ENCODE measurements at places on chromosomes 6 and 20.

DNA sequence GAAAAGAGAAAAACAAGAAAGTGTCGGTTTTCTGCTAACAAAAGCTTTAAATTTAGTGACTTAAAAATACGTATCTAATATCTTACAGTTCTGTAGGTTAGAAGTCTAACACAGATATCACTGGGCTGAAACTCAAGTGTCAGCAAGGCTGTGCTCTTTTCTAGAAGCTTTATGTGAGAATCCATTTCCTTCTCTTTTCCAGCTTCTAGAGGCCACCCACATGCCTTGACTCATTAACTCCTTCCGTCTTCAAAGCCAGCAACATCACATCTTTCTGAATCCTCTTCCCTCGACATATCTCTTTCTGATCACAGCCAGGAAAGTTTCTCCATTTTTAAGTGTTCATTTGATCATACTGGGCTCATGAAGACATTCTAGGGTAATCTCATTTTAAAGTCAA lies 262.0 kb downstream of the MAFB start:
- DNase-seq, result no peak

DNA sequence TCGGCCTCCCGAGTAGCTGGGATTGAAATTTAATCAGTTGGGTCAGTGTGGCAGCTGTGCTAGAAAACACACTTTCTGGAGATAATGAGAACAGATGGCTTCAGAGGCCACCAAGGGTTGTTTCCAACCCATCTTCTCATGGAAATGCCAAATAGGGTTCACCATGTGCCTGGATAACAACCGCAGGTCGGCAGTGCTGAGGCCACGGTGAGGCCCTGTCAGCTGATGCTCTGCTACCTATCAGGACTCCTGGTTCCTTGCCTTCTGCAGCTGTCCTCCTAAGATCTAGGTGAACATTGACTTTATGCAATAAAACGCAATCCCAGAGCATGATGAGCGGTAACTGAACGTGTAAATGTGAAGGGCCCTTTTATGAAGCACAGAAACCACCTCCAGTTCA lies 139.3 kb upstream of the SNX9 start:
- DNase-seq, result no peak

DNA sequence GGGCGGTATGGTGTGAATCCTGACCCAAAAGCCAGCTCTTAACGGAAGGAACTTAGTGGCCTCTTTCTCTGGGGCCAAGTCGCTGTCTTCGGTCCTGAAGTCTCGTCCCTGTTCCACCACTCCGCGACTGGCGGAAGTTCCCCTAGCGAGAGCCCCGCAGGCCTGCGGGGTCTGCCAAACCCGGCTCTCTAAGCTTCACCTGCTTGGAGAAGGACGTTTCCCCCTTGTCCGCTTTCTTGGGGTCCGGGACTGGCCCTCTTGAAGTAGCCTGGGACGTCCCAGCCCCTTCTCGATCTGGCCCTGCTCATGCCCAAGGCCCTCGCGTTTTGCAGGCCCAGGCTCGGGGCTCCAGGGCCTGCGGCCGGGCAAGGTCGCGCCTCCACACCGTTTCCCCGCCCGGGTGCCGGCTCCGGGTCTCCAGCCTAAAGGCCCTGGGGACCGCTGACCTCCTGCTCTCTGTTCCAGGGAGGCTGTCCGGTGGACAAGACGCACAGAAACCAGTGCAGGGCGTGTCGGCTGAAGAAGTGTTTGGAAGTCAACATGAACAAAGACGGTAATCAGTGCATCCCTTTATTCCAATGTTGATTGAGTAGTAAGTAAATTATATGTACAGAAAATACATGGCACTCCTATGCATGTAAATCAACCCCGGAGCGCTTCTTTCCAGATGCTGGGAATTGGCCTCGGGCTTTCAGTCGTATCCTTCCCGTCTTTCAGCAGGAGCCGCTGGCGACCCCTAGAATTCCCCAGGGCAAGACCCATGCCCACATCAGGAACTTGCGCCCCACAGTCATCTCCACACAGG lies 8.8 kb downstream of the NR2E1 start:
- peak; percentile 32 for DNase-seq

DNA sequence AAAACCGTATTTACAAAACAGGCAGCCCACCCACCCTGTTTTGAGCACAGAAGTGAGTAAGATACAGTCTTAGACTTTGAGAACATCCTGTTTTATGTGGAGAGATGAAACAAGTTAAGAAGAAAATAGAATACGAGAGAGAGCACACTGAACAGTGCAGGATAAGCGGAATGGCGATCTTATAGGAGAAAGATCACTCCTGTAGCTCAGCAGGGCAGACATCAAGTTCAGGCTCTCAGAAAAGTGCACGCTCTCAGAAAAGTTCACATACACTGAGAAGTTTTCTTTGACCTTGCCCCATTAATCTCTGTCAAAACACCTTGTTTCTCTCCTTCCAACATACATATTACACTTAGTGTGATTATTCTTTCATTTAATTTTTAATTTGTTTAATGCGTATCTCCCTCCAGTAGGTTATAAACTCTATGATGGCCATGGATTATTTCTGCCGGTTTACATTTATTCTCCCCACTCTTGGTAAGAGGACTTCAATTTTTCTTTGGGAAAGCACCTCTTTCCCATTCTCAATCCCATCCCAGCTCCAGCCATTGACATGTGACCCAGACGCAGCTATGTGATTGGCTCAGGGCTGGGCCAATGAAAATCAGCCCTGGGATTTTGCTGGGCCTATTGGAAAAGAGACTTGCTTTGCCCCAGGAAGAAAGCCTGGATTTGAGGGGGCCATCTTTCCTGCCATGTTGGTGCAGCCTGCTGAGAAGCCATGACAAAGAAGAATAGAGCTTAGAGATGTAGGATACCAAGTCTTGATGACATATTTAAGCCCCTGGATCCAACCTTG lies 16.2 kb downstream of the KCNB1 start:
- DNase-seq, result no peak

DNA sequence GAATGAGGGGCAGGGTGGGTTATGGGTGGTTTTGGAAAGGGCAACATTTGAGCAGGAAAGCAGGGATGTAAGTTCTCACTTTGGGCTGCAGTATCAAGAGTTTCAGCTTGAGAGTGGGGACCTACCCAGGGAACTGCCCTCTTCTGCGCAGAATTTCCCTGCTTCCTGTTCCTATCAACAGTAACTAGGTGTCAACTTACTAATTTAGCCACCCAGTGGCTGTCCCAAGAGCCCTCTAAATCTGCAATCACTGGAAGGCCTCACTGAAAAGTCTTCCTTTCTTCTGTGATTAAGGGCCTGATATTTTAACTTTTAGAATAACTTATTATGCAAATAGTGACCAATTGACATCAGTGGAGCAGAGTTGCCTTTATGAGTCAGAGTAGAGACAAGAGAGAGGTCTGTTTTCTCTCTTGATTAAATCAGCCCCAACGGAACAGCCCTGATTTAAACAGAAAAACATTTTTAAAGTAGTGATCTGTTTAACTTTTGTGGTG lies 118.2 kb upstream of the RIPOR2 start:
- DNase-seq, result no peak

GRCh38 chr6:165659945-165660856 lies 2.8 kb downstream of the PDE10A start:
- no peak for DNase-seq

- DNase-seq, result no peak
These were observed 48.2 kb downstream of the PDYN start for GRCh38 chr20:1945660-1946059.

- peak; percentile 66 for DNase-seq
These were observed 113.1 kb downstream of the ADAT2 start for GRCh38 chr6:143337201-143337949.

DNA sequence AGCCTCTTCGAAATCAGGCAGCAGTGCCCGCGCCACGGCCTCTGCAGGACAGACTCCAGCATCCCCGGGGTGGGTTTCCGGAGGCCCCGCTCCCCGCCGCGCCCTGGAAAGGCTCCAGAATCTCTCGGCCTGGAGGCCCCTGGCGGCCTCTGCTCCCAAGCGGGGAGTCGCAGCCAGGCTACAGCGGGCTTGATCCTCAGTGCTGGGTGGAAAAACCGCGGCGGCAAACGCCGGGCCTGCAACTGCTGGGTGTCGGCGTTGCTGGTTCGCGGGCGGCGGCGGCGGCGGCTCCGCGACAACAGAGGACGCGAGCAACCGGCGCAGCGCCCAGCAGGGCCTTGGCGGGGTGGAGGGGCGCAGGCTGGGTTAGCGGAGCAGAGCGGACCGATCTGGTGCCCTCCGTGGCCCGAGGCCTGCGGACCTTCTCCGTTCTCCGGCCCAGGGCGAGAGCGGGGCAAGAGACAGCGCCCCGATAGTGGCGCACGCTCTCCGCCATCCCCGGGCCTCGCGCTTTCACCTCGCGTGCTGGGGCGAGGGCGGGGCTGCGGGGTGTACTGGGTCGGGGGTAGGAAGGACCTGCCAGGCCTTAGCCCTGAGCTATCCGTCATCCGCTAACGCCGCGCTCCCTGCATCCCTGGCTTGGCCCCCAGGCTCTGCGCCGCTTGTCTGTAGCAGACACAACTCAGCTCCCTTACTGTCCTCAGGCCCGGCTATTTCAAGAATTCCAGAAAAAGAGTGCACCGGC lies 3.4 kb upstream of the ZNF292 start:
- peak; percentile 82 for DNase-seq

DNA sequence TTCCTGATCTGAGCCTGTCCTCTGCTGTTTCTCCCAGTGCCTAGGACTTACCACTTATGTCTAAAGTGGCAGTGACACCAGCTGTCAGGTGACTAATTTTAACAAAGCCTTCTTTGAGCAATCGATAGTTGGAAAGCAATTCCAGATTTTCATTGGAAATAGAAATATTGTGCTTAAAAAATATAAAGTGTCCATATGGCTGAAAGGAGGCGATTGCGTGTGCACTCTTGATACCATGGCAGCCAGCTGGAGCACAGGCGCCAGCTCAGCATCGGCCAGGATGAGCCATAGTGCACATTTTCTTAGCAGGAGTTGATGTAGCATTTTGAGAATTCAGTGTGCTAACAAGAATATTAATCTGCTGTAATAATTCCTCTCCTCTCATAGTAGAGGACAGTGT lies 70.0 kb downstream of the LRRC1 start:
- no peak for DNase-seq

GRCh38 chr6:45574885-45575284 lies 197.2 kb upstream of the SUPT3H start:
- DNase-seq, result no peak

GRCh38 chr6:168880271-168880670 lies 373.4 kb downstream of the THBS2 start:
- no peak for DNase-seq

DNA sequence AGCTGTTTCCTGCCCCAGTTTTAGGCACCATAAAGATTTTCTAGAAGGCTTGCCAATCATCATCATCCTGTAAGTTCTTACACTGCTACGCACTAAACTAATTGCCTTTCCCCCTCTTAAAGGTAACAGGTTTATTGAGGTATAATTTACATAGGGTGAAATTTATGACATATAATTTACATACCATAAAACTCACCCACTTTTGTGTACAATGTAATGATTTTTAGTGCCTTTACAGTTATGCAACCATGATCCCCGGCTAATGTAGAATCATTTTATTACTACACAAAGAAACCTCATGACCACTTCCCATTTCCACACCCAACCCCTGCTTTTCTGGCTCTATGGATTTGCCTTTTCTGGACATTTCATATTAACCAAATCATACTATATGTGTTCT lies 21.1 kb downstream of the GCNT2 start:
- no peak for DNase-seq
